ENCODE measurements at places on chromosomes 6 and 20. TPM values are rescaled to one million over a fixed set of nuclear protein-coding genes. Genes with fewer than 3 reads are reported as not detected.

Gene DYNLT2
- total RNA-seq = 0.68 TPM

Gene BTNL2
- not detected for total RNA-seq

Gene LINC00237
- total RNA-seq = not detected

Gene LBP
- total RNA-seq = not detected

Gene SH3BGRL2
- total RNA-seq = 4.7 TPM

Gene PLN
- not detected for total RNA-seq

Gene MYB
- total RNA-seq = 0.16 TPM

Gene RBM24
- total RNA-seq = 30.3 TPM

Gene LGSN
- not detected for total RNA-seq

Gene LIME1
- 38.5 TPM for total RNA-seq

Gene PHACTR1
- total RNA-seq = not detected

Gene CST1
- not detected for total RNA-seq

Gene ARMC12
- not detected for total RNA-seq

Gene COL20A1
- not detected for total RNA-seq

Gene HTR1E
- not detected for total RNA-seq

Gene PTPN1
- 71.3 TPM for total RNA-seq

All from SJSA1 (cell line).